Panc1 (cell line): ENCODE measurements at places on chromosomes 13 and 19.

DNA sequence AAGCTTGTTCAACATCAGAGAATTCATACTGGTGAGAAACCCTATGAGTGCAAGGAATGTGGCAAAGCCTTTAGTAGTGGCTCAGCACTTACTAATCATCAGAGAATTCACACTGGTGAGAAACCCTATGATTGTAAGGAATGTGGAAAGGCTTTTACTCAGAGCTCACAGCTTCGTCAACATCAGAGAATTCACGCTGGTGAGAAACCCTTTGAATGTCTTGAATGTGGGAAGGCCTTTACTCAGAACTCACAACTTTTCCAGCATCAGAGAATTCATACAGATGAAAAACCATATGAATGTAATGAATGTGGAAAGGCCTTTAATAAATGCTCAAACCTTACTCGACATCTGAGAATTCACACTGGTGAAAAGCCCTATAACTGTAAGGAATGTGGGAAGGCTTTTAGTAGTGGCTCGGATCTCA, 25.2 kb downstream of the ZNF383 start:
- DNase-seq, result no peak

GRCh38 chr19:926323-926588, 421 bp downstream of the ARID3A start:
- DNase-seq, result no peak

- no peak for DNase-seq
Observed at GRCh38 chr13:90883592-90883991, 463.9 kb upstream of the MIR17HG start.

GRCh38 chr19:1580957-1581356, 11.7 kb downstream of the MBD3 start:
- no peak for DNase-seq

DNA sequence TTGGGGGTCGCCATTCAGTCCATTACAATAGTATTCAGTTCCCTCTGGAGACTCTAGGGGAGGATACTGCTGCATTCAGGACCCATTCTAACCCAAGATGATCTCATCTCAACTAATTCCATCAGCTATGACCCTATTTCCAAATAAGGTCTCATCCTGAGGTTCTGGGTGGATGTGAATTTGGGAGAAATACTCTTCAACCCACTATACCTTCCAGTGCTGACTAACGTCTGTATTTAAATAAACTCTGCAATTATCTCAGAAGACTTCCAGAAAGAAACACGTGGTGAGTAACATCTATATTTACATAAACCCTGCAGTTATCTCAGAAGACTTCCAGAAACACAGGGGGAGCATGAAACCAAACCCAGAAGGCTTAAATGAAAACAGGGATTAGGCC, 1300.7 kb downstream of the PCDH9 start:
- no peak for DNase-seq

- no peak for DNase-seq
Observed at GRCh38 chr19:22144394-22144793, 52.4 kb downstream of the ZNF676 start.

DNA sequence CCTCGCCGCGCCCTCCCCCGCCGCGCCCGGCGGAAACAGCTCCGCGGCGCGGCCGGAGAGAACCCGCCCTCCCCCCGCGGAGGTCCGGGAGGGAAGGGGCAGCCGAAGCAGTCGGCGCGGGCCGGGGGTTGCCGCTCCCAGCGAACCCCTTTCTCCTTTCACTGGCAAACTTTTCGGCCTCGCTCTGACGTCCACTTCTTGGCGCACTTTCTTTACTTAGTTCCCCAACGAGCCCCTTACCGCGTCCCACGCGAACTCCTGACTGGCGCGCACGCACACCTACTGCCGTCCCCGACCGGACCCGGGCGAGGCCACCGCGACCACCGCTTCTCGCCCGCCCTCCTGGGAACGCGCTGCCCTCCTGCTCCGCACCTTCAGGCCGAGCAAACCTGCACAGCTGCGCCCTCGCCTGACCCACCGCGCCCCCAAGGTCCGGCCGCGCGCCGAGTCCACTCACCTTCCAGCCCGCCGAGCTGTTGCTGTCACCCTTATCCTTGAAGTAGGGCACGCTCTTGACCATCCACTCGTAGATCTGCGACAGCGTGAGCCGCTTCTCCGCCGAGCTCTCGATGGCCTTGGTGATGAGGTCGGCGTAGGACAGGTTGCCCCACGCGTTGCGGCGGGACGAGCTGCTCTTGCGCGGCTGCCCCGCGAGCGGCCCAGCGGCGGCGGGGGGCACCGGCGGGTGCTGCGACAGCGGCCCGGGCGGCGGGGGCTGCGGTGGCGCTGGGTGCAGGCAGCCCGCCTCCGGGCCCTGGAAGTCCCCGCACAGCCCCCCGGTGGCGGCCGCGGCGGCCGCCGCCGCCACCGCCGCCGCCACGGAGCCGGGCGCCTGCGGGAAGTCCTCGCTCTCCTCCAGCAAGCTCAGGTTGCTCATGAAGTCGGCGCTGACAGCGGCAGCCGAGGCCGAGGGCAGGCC, 1.1 kb downstream of the FOXO1 start:
- DNase-seq, result no peak
